ENCODE measurements at places on chromosomes 1 and 21.

DNA sequence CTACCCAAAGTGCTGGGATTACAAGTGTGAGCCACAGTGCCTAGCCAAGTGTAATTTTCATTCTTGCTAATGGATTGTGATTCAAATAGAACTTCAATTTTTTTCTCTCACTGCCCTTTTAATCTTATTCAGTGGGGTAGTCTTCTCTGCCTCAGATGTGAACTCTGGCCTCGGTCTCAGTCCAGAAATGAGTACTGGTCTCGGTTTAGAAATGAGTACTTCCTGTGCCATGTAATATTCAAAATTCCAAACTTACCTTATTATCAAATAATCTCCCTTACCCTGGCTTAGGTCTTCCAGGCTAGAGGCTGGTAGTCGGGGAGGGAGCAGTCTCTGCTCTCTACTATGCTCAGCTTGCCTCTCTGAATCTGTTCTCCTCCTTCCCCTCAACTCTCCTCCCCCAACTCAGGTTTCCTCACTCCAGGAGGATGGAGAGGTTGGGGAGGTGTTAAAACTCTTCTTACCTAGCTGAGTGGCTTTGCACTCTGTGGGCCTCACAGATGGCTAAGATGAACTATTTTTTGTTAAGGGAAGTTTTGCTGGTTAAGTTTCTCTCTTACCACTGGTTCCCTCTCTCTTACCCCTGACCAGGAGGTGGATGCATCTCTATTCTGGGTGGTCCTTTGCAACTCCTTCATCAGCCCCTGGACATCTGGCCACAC is 4.8 kb upstream of the SLAMF9 start:
- DNase-seq, result no peak

DNA sequence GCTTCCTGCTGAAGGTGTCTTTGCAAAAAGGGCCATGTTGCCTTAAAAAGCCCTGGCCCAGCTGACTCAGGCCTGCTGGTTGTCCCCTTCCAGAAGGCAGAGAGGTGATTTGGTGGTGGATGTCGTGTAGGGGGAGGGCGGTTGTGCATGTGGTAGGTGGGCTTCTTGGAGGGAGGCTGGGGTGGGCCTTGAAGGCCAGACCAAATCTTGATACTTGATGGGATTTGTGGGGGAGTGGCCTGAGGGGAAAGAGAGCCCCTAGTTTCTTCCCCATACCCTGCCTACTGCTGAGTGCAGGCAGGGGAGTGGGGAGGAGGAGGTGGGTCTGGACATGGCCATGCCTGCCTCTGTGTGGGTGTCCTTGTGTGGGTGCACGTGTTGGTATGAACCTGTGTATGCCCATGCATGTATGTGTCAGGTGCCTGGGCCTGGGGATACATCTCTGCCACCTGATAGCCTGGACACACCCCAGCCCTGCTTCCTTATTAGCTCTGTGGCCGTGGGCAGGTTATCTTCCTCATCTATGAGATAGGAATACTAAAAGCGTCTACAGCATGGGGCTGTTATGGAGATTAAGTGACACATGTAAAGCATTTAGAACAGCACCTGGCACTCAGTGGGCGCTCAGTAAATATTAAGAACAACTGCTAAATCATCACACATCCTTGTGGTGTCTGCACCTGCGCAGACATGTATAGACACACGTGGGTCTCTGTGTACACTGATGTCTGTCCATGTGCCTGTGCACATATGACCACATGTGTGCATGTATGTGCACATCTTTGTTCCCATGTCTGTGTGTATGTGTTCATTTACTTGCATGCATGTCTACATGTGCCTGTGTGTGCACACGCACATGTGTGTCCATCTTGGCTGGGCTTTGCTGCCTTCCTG is 17.0 kb downstream of the FAM151A start:
- peak; percentile 42 for DNase-seq

DNA sequence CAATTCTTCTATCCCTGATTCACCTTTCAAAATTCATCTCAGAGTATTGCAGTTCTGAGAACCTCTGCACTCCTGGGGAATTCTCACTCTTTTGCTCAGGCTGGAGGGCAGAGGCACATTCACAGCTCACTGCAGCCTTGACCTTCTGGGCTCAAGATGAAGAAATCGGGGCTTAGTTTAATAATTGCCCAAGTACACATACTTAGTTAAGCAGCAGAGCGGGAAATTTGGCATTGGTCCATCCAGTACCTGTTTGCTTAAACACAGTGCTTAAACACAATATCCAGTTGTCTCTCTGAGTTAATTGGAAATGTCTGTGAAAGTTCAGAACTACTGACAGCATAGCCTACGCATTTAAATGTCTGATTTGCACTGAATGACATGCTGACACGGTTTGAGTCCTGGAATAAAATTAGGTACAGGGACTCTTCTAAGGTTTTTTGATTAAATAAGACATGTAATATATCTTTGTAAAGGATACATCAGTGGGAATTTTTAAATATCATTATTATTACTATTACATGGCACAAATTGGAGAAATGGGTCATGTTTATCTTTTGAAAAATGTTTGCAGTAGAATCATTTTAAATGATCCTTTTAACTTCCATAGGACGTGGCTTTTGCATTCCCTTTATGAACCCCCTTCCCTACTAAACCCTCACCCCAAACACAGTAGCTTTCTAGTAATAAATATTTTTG is 337.4 kb downstream of the SRGAP2C start:
- peak; percentile 71 for DNase-seq

- no peak for DNase-seq
Measured at GRCh38 chr1:187854457-187854856, 1025.7 kb downstream of the PLA2G4A start.

- DNase-seq, result peak; percentile 79
Measured at GRCh38 chr1:201501812-201502510, 5.0 kb downstream of the CSRP1 start.

- DNase-seq, result peak; percentile 80
Measured at GRCh38 chr1:200488375-200489165, 78.7 kb upstream of the ZNF281 start.

DNA sequence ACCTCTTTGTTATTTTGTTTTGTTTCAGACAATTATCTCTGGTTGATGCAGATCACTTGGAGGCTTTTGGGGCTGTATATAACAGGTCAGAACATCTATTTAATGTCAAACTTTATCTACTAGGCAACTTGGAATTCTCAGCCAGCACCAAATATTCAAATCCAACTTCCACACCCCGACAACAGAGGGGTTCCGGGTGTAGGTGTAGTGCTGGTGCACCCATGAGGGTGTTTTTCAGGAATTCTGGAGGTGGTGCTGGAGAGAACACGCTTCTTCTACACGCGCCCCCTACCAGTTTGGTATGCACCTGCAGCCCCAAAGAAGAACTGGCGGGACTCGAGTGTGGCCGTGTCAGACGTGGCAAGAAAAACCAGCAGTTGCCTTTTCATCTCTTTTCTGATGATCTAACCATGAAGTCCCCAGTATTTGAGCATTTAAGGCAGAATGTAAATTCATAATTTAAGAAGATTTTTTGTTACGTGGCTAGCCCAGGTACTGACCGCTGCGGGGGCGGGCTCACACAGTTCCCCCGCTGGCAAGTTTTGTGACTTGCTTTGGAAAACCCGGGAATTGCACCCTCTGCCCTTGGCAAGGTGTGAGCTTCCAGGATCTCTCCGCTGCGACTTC is 462 bp upstream of the TLCD4 start:
- DNase-seq, result peak; percentile 89

GRCh38 chr1:177048314-177049069 is 116.0 kb downstream of the ASTN1 start:
- DNase-seq, result no peak

DNA sequence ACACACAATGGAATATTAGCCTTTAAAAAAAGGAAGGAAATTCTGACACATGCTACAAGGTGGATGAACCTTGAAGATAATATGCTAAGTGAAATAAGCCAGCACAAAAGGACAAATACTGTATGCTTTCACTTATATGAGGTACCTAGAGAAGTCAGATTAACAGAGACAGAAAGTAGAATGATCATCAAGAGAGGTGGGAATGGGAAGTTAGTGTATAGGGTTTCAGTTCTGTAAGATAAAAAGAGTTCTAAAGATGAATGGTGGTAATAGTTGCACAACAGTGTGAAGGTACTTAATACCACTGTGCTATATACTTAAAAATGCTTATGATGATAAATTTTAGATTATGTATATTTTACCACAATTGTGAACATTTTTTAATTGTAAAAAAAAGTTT is 7.2 kb downstream of the RPAP2 start:
- DNase-seq, result no peak

- no peak for DNase-seq
Measured at GRCh38 chr1:213884402-213884801, 103.4 kb upstream of the PROX1 start.

- DNase-seq, result no peak
Measured at GRCh38 chr1:2528016-2528415, 1.6 kb upstream of the PANK4 start.

DNA sequence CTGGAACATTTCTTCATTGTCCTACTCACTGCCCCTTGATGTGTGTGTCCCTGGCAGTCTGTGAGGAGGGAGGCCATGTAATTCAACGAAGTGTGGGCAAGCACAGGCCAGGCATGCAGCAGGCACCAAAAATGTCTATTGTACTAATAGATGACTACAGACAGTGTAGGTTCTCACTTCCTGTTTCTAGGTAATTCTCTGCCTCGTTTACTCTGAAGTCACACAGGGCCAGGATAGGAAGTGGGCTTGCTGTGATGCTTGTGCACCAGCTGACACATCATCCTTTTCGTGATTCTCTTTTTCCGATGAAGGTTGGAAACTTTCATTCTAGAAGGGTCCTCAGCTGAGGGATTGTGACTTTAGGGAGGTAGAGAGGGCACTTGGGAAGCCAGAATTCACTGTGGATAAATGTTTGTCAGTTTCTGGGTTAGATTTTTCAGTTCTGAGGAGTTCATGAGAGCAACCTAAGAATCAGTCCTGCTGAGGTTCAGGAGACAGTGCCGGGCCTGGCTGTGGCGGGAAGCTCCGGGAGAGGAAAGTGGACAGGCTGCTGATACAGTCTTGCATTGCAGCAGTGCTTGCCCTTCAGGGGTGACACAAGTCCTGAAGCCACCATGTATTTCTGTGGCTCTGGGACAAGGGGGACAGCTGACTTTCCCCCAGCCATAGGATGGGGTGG is 4.3 kb upstream of the CSF1 start:
- DNase-seq, result no peak

DNA sequence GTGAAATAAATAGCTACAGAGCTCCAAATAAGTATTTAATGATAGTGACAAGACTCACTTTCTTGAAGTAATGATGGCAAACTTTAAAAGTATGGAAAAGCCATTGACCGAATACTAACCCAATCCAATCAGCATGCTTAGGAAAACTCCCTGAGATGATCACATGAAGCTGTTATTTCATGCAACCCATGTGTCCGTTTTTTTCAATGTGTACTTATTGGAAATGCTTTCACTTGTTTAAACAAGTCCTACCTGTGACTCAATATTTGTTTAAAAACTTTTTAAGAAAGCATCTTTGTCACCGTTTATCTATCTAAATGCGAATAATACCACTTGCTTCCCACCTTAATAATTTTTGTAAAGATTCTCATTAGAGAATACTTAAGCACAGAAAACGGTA is 185.8 kb downstream of the NRIP1 start:
- DNase-seq, result no peak

DNA sequence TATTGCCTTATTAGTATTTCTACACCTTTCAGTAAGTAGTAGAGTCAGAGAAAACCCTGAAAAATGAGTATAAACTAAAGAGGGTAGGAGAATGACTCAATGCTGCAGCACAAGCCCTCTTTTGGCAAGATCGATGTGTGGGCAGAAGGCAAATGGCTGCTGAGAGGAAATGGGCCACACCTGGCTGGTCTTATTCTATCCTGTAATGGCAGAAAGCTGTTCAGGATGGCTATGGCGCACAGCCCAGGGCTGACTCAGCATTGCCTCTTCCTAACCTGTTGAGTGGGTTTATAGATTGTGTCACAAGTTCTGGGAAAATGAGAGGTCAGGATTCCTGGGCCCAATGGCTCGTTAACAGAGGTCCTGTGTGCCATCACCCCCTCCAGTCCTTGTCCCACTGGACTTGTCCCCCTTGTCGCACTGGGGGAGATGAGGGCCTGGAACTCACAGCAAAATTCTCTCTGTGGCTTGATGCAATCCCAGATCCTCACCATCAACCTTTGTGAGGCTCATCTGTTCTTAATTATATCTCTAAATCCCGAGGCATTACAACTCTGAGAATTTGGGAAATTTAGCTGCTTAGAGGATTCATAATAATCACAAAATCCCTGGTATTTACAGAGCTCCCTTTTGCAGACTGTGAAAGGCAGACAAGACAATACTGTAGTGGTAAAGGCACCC is 13.2 kb downstream of the HMGB4 start:
- no peak for DNase-seq

DNA sequence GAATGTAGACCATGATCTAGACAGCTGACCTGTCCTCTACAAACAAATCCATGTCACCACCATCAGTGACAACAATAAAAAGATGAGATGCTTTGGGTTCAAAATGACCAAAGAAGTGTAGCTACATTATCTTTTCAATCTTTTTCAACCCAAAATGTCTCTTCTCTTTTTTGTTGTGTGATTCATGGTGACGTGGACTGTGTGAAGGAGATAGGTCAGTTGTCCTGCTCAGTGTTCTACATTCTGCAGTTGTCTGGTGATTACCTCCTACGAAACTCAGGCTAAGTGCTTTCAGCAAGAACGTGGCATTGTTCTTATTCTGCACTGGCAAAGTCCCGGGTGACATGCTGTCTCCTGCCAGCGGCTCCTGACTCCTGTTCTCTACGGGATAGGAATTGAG is 73.1 kb downstream of the PRKAB2 start:
- no peak for DNase-seq

DNA sequence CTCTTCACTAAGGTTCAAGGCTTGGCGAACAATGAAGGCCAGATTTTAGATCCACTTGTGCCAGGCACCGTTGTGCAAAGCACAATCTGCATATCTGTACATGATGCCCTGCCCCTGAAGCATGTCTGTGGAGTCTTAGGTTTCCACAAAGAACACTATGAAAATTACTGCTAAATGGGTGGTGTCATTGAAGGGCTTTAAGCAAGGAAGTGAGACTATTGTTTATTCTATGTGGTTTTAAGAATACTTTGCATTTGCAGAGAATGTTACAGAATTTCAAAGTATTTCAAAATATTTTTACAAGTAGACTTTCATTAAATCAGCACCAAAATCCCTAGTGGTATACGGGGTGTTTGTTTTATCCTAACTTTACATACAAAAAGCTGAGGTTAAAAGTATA is 8.8 kb downstream of the TSEN15 start:
- no peak for DNase-seq

- no peak for DNase-seq
Measured at GRCh38 chr1:160767395-160768294, 28.3 kb upstream of the LY9 start.

GRCh38 chr1:178716111-178716510 is 8.9 kb upstream of the RALGPS2 start:
- DNase-seq, result no peak

GRCh38 chr1:232780354-232780753 is 24.9 kb upstream of the MAP10 start:
- DNase-seq, result no peak

DNA sequence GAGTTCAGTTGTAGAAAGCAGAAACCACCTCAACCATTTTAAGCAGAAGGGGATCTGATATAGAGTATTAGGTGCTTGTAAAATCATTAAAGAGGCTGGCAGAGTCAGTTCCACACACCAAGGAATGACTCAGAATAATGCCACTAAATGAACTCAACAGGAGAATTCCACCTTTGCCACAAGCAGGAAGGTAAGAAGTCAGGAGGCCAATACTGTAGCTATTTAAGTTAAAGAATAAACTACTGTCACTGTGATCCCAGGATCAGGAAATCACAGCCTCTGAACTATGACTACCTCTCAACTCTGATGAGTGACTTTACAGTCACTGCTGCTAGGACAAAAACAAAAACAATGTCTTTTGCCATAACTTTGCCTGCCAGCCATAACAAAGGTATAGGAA is 52.5 kb upstream of the PRMT6 start:
- DNase-seq, result no peak

GRCh38 chr1:169108223-169108622 is 1.7 kb downstream of the ATP1B1 start:
- DNase-seq, result no peak

All from NCI-H1417 (cell line).